ENCODE measurements at places on chromosomes 3 and 15.

DNA sequence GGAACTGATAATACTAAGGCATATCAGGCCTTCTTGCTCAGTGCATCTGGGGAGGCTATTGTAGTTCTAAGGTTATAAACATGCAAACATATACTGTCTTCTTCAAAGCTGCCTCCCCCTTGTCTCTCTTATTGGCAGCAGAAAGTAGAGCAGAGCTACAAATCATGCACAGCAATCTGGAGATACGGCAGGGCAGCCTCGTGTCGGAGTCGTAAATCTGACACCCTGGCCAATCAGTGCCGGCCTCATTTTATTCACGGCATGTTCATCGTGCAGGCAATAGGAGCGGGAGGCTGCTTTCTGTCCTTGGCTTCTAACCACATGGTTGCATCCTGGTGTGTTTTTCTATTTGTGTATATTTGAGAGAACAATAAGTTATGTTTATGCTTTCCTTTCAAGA, 300.2 kb upstream of the CNTN6 start:
- DNase-seq = no peak

DNA sequence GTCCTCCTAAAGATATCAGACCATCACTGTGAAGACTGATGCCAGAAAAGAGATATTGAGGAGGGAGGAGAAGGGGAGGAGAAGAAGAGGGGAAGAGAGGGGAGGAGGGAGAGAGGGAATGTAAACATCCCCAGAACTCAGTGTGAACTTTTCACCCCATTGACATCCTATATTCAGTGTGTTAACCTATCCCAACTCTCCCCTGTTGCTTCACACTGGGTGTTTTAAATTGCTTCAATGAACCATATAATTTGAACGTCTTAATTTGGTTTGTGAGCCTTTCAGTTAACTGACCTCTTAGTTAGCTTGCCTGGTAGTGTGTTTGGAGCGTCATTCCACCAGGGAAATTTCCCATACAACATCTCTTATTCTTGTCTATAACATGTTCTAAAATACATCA, 29.8 kb upstream of the PTPRG start:
- no peak for DNase-seq

GRCh38 chr3:65030847-65031463, 343.2 kb upstream of the ADAMTS9 start:
- DNase-seq = peak; percentile 74

DNA sequence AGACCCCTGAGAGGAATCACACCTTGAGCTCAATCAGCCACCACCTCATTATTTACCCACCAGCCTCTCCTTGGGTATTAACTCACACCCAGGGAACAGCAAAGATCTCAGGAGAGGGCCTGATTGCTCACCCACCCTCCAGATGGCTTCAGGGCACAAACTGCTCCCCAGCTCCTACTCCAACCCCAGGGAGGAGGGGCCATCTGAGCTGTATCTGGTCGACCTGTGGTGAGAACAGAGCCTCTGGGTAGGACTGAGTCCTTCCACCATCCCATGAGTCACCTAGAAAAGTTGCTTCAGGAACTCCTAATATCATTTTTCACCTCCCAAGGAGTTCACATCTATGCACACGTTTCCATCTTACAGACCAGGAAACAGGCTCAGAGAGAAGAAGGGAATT, 44.8 kb upstream of the HES1 start:
- DNase-seq = peak; percentile 59

DNA sequence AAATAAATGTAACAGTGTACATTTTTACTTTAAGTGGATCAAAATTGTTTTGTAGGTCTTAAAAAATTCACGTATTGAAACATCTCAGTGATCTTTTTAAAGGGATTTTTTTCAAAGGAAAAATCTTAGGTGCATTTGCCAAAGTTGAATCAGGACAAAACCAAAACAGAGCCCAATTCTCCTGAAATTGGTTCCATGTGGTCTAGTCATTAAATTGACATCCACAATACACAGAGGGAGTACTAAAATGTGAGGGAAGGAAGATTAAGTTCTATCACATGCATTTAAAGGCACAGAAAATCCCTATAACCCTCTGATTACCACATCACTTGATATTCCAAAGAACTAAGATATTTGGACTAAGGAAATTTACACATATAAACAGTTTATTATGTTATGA, 39.3 kb upstream of the HDC start:
- no peak for DNase-seq

DNA sequence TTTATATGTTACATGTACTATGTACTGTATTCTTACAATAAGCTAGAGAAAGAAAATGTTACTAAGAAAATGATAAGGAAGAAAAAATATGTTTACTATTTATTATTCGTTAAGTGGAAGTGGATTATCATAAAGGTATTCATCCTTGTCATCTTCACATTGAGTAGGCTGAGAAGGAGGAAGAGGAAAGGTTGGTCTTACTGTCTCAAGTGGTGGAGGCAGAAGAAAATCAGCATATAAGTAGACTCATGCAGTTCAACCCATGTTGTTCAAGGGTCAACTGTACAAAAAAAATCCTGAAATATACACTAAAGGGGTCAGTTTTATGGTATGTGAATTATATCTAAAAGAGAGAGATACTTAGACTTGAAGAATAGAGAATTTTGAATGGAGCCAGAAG, 5.7 kb downstream of the HMG20A start:
- DNase-seq = no peak

GRCh38 chr3:14510838-14511622, 29.1 kb downstream of the GRIP2 start:
- DNase-seq = no peak

DNA sequence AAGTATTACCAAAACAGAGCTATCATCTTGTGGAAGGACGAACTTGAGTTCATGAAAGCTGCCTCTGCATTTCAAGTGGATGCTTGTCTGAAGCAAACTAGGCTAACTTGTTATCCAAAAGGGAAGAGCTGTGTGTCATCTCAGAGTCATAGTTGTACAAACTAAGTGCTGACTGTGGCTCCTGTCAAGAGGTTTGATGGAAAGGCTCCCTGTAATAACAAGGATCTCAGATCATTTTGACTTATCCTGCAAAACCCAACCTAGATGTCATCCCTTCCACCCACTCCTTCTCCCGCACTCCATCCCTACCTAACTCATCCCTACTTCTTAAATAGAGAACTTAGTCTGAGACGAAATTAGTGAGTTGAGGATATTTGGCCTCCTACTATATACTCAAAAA, 110.8 kb downstream of the NR2E3 start:
- no peak for DNase-seq

DNA sequence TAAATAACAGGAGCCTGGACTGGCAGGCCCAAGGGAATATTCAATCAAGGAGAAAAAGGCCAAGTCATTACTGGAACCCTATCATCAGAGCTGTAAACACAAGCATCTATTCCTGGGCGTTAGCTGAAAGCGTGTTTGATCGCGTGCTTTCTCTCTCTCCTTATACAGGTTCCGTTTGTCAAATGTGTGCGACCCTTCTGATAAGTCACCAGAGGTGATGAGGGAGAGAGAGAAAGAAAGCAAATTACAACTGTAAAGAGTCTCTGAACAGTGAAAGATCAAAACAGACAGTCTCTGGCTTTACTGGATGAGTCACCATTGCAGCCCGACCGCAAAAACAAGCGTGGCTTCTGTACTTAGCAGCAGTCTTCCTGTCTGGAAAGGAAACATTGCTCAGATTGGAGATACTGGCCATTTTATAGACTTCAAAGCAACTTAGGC, 39.5 kb upstream of the TPRG1 start:
- peak; percentile 88 for DNase-seq

- DNase-seq = no peak
These were observed 610 bp downstream of the MAP4 start for GRCh38 chr3:48015431-48016180.

GRCh38 chr3:98730338-98730737, 32.8 kb upstream of the ST3GAL6 start:
- DNase-seq = no peak

DNA sequence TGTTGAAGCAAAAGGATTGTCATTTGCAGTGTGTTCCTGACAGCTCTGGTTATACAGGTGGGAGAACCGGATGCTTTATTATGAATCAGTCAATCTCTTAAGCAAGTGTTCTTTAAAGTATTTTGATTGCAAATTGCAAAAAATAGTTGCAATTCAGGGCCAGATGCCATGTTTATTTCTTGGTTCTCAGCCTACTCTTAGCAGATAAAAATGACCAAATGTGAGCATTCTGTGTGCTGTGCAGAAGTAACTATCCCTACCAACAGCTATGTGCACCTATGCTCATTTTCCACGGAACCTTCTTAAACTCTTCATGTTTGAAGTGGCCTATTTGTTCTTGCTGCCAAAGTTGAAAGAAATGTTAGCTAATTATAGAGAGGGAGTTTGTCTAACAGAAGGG, 262.3 kb upstream of the RASGRP1 start:
- no peak for DNase-seq

- no peak for DNase-seq
These were observed 498.1 kb upstream of the RGMA start for GRCh38 chr15:93587059-93587521.

- no peak for DNase-seq
These were observed 7.6 kb upstream of the ARHGEF26 start for GRCh38 chr3:154113609-154114008.

- DNase-seq = no peak
These were observed 236.7 kb upstream of the WNT5A start for GRCh38 chr3:55723653-55724406.

- DNase-seq = no peak
These were observed 14.1 kb downstream of the KCNMB3 start for GRCh38 chr3:179236669-179237301.

GRCh38 chr3:14415501-14415900, 13.1 kb downstream of the SLC6A6 start:
- DNase-seq = no peak

DNA sequence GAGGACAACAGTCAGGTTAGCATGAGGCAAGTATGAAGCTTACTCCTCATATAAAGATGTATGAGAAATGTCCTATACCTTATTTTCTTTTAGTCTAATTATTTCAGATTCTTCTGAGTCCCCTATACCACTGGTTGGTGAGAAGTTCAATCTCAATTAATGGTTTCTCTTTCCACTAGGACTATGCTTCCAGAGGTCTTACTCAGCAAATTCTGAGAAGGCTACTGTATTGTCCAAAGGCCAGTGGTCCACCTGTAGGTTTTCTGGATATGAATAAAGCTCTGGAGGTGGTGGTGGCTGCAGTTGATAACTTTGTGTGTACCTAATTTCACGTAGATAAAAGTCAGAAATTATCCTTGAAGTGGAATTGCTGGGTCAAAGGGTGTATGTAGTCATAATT, 149.4 kb downstream of the EPHB1 start:
- no peak for DNase-seq

DNA sequence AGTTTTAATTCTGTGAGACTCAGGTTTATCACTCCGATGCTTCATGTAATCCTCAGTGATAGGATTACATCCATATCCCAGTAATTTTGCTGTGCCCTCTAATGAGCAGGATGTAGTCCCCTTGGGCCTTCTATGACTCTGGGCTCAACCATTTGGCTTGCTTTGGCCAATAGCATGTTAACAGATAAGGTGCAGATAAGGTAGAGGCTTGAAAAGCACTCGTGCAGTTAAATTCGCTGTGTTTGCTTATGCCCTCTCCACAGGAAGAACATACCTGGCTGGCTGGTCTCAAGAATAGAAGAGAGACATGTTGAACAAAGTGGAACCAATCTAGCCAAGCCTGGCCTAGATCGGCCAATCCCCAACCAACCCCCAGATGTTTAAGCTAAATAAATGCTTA, 20.1 kb downstream of the CCDC13 start:
- no peak for DNase-seq

DNA sequence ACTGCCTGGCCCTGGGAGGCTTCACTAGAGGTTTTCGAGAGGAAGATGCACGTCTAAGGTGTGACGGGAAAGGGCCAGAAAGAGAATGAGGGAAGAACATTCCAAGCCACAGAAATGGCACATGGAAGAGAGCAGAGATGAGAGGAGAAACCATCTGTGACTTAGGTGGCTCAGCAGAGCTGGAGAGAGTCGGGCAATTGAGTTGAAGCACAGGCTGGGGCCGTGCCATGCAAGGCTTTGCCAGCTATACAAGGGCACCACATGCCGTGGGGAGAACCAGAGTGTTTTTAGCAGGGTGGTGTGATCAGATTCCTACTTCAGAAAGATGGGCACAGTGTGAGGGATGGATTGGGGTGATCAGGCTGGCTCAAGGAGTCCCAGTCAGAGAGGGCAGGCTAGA, 126.1 kb downstream of the VGLL4 start:
- DNase-seq = no peak

- no peak for DNase-seq
These were observed 785.5 kb upstream of the ARRDC4 start for GRCh38 chr15:97174886-97175540.

GRCh38 chr3:190180268-190180667, 59.6 kb upstream of the P3H2 start:
- no peak for DNase-seq

GRCh38 chr3:149475451-149476060, 1.1 kb downstream of the TM4SF4 start:
- DNase-seq = no peak

DNA sequence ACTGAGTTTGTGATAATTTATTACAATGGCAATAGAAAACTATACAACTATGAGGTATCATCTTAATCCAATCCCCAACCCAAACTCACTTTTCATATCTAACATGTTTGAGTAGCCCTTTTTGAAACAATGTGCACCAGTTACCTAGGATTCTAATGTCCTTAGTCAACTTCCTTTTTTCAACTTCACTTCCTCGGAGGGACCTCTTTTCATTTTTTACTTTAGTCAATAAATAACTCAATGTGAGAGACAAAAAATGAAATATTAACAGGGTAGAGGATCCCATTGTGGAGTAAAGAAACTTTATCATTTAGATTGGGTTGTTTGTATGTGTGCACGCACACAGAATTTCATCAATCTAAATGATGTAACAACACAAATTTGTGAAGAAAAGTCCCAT, 193.6 kb upstream of the LRRC3B start:
- no peak for DNase-seq

DNA sequence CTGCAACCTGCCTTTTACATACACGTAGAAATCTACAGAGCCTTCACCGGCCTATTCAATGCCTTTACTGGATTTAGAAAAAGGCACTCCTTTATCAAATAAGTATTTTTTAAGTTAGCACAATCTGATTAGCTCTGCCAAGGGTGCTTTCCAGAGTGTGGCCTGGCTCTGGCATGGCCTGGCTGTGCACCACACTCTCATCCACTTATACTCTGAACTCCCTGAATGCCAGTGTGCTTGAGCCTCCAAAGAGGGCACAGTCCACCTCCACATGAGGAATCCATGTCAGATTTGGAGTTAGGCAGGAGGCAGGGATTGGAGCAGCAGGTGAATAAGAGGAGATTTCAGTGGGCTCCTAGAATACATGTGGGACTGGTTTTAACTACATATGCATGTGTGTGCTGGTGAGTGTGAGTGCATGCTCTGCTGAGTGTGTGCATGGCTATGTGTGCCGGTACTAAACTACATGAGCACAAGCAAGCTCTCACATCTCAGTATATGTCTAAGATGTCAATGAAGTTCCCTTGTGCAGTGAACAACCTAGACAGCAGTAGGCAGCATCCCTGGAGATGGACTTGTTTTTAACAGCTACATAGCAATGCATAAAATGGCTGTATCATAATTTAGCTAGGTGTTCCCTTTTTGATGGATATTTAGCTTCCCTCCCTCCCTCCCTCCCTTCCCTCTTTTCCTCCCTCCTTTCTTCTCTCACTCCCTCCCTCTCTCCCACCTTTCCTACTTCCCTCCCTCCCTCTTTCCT, 17.8 kb upstream of the ZFAND6 start:
- no peak for DNase-seq

- DNase-seq = no peak
These were observed 8.5 kb downstream of the PLXND1 start for GRCh38 chr3:129598000-129598381.

GRCh38 chr15:40069178-40070165, 30.5 kb upstream of the SRP14 start:
- DNase-seq = no peak

- DNase-seq = no peak
These were observed 2.5 kb upstream of the TFDP2 start for GRCh38 chr3:142151828-142152227.

Measured in non-pigmented ciliary epithelial cell (primary cell).